ENCODE measurements at places on chromosomes 7 and 10.

DNA sequence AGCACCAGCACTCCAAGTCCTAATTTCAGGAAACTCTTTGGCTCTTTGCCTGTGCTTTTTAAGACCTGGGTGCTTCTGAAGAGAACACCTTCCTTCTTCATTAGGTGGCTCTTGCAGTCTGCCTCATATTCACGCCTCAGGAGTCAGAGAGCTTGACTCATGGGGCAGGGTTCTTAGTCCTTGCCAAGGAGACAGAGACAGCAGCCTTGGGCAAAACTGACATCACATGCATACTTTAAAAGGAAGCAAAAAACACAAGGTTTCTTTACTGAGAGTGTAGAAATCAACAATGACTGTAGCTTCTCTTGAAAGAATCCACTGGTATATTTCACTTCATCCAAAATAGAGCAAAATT is 780.6 kb downstream of the INHBA start:
- no peak for DNase-seq

GRCh38 chr7:102260856-102261255 is 25.8 kb upstream of the SH2B2 start:
- no peak for DNase-seq

- no peak for DNase-seq
Measured at GRCh38 chr7:146764458-146764857, 647.9 kb downstream of the CNTNAP2 start.

DNA sequence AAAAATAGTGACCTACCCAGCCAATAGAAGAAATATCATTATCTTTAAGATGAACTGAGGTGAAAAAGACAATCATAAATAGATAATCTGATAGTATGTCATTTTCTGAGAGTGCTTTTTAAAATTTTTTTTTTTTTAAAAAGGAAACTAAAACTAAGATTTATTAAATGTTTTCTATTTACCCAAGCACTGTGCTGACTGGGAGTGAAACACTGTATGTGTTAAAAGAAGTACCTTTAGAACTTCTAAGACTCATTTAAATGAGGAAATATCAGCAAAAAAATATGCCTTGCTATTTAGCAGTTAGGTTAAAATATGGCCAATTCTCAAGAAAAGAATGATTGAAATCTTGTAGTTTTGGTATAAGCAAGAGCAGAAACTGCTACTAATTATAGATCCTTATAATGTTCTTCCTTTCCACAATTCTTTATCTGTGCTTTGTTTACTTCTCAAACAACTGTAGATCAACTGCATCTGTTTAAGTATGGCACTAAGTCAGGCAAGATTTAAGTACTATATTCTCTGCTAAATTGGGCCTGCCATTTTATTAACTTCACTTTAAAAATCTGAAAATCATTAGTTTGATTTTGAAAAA is 39.5 kb upstream of the WNT2 start:
- DNase-seq: no peak

- DNase-seq: no peak
Measured at GRCh38 chr10:60985951-60986350, 42.0 kb upstream of the RHOBTB1 start.

- no peak for DNase-seq
Measured at GRCh38 chr10:60293581-60294175, 96.0 kb downstream of the ANK3 start.

GRCh38 chr10:58044072-58044471 is 223.6 kb downstream of the IPMK start:
- DNase-seq: no peak

DNA sequence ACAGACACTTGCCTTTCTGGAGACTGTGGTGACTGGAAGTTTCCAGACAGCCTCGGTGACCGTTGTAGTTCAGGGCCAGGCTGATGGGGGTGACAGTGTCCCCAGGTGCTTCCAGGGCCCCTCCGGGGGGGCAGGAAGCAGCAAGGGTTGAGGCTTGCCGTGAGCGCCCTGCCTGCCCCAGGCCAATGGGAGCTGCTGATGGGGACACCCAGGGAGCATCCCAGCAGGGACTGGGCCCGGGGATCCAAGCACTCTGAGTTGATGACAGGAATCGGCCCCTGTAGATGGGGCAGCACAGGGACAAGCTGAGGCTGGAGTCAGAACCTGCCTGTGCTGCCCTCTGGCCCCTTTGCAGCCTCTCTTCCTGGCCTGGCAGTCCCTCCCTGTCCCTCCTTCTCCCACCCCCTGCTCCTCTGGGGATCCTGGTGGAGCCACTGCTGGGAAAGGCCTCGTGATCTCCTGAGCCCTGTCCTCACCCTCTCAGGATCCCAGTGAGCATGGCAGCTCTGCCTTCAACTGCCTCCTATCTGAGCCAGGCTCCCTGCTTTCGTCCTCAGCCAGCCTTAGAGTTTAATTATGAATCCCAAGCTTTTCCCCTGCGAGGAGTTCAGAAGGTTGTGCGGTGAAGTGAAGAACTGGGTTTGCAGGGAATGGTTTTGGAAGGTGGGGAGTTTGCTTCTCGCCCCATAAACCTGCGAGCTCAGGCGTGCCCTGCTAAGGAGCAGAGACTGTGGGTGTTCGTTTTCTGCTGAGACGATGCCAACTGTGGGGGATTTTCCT is 84.7 kb downstream of the ADCY1 start:
- no peak for DNase-seq

DNA sequence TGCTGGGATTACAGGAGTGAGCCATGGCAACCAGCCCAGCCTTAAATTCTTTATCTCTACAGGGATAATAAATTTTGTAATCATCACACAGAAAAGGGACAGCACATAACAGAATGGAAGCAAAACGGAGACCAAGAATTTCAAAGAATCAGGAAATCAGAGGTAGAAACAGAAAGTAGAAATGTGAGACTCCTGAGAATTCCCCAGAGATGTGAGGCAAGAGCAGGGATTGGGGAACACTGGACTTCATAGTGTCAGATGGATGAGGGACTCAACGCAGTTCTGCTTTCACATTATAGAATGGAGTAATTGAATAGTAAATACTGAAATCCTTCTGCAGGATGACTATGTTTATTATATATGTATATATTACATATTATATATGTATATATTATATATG is 52.5 kb upstream of the MPP7 start:
- DNase-seq: no peak

GRCh38 chr10:129131457-129132132 is 335.4 kb upstream of the MGMT start:
- DNase-seq: no peak

- no peak for DNase-seq
Measured at GRCh38 chr10:100909501-100910263, 3.1 kb upstream of the SLF2 start.

- no peak for DNase-seq
Measured at GRCh38 chr10:49498425-49498824, 40.5 kb downstream of the ERCC6 start.

All from glutamatergic neuron (in vitro differentiated cells).